ENCODE measurements at places on chromosomes 3 and 15.
A peak's percentile ranks its signal among the peaks of the same experiment; 100 is the strongest.

- no peak for DNase-seq
- no peaks in the 10 kb centered on the region for H3K27me3 ChIP-seq
- H3K27ac ChIP-seq = no peak overlapping the region
- H3K4me1 ChIP-seq = no peaks in the 10 kb centered on the region
- H3K4me3 ChIP-seq = no peak overlapping the region
These were observed 767 bp downstream of the SEMA3F start for GRCh38 chr3:50155891-50156290.

DNA sequence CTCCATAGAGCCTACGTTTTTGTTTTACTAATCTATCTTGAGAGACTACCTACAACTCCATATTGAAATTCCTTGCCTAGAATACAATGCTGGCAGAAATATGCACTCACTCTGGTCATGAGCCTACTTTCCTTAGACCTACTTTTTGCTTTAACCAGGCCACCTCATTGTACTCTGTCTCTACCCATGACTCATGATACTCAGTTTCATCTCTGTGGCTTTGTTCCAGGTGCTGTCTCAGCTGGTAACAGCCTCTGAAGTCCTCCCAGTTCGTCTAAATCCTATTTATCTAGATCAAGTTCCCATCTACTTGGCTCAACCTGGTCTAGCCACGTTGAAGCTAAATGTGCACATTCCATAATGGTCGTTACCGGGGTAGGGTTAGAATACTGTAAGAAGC lies 536.4 kb downstream of the RSL24D1 start:
- peaks cover 2% of the 10 kb centered on the region for H3K4me1 ChIP-seq

DNA sequence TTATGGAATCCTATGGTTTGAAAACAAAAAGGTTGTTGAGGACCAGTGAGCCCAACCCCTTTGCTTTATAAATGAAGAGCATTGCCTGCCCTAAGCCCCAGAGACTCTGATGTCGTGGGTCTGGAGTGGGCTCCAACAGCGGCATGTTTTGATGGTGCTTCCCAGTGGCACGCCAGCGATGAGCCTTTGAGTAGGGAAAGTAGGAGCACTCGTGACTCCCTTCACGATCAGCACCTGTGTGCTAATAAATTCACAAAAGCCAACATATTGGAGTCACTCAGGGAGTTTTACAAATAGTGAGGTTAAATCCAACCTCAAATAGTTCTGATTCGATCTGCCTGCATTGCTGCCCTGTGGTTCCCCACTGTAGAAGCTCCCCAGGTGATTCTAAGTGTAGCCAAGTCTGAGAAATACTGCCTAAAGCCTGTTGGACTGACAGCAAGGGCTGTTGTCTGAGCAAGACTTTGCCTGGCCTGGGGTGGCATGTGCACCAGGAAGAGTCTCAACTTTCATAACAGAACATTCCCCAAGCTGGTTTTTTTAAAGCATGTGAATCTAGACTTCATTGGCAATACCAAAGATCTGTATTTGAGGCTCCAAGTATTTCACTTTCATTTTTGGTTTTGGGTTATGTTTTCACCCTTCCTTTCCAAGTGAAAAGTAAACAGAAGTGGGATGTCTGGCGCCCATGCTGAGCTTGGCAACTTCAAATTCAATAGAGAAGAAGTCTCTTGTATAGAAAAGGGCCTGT lies 9.9 kb downstream of the CCR5 start:
- no peaks in the 10 kb centered on the region for H3K27me3 ChIP-seq
- H3K4me3 ChIP-seq = no peak overlapping the region
- H3K27ac ChIP-seq = no peak overlapping the region
- no peaks in the 10 kb centered on the region for H3K36me3 ChIP-seq
- no peaks in the 10 kb centered on the region for H3K4me1 ChIP-seq

DNA sequence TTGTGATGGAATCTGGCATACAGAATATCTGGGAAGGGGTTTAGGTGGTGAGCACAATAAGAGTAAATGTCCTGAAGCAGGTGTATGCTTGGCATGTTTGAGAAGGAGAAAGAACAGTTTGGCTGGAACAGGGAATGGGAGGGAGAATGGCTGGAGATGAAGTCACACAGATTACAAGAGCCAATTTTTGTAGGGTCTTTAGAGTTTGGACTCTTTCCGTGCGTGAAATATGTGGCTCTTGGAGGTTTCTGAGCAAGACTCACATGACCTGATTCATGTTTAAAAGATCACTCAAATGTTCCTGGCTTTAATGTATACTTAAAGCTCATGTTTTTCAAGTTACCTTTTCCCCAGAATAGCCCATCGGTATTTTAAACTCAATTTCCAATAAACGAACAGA lies 32.8 kb downstream of the SPRED1 start:
- no peaks in the 10 kb centered on the region for H3K27me3 ChIP-seq
- H3K36me3 ChIP-seq = no peaks in the 10 kb centered on the region
- H3K4me3 ChIP-seq = no peak overlapping the region
- H3K4me1 ChIP-seq = no peaks in the 10 kb centered on the region
- no peak for DNase-seq

DNA sequence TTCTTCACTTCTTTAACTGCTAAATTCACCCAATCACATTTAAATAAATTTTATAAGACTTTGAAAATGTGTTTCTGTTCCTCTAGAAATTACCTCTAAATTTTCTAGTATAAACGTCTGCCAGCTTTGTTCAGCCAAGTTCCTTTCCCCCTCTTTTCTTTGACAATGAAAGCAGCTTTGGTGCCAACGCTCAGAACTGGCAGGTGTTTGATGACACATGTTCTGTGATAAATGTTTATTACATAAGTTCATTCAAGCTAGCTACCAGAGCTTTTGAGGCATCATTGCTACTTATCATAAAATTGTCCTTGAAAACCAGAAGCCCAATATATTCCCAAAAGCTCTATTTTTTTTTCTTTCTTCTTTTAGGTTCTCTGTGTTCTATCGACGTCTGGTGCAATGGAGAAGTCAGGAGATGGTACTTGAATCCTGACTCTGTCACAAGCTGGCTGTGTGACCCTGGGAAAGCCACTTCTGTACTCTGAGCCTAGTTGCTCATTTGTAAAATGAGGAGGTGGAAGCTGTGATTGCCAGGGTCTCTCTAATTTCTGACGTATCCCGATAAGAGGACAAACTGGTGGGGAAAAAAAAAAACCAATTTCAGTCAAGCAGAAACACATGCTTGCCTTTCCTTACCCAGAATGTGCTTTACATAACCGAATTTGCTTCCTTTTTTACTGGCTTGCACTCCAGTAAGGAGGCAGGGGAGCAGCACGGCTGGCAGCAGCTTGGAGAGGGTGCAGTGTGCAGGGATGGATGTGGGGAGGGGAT lies 187.1 kb upstream of the LPP start:
- H3K27me3 ChIP-seq = no peaks in the 10 kb centered on the region
- no peaks in the 10 kb centered on the region for H3K4me1 ChIP-seq
- H3K4me3 ChIP-seq = no peak overlapping the region
- no peak overlapping the region for H3K27ac ChIP-seq
- DNase-seq = no peak
- H3K36me3 ChIP-seq = no peaks in the 10 kb centered on the region

DNA sequence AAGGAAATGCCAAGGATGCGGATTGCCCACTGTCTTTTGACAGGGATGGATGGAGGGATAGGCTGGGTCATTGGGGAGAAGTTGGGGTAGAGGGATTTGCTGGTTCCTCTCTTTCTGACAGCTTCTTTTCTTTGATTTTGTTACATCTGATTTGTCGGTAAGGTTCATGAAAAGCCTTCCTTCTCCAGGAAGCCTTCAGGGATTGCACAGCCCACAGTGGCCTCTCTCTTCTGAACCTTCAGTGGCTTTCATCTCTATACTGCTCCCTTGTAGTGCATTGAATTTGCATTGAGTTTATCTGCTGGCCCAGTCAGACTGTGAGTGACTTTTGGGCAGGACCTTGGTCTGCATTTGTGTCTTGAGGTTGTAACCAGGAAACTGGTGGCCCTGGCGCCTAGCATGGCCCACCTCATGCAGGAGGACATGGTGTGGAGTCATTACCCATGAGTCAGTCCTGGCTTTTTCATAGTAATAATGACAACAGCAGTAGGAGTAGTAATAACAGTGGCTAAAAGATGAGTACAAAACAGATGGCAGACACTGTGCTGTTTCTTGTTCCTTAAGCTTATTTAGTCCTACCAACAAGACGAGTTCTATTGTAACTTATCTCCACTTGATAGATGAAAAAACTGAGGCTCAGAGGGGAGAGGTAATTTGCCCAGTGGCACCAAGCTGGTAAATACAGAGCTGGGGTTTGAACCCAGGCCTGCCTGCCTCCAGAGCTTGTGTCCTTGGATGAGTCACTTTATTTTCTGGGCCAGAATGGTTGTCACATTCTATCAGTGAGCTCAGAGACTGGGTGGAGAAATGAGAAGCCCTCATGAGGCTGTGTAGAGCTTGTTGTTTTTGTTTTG lies 28.4 kb downstream of the SMAD6 start:
- H3K4me1 ChIP-seq = no peaks in the 10 kb centered on the region
- H3K27me3 ChIP-seq = no peaks in the 10 kb centered on the region
- no peaks in the 10 kb centered on the region for H3K36me3 ChIP-seq

DNA sequence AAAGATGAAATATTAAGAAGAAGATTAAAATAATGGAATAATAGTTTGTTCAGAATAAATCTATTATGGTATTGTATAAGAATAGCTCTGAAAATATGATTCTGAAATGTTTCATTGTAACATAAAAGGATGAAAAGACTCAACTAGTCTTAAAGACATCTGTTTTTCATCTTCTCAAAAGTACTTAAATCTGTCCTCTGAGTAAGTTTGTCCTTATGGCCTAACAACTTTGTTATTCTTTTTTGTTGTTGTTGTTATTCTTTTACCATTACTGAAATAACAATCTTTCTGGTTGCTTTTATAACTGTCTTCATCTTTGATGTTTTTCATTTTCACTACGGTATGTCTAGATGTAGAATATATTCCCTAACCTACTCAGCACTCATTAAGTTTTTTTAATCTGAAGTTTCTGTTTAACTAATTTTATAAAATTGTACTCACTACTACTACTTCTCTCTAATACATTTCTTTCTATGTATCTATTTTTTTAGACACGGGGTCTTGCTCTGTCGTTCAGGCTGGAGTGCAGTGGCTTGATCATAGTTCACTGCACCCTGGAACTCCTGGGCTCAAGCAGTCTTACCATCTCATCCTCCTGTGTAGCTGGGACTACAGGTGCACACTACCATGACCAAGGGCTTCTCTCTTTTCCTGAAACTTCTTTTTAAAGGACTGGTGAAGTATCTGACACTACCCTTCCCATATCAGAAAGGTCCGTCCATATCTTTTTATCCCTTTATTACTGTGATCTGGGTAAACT lies 240.7 kb downstream of the PCCB start:
- H3K4me3 ChIP-seq = no peak overlapping the region
- H3K4me1 ChIP-seq = no peaks in the 10 kb centered on the region
- no peaks in the 10 kb centered on the region for H3K27me3 ChIP-seq
- no peak for DNase-seq
- peaks cover 2% of the 10 kb centered on the region for H3K36me3 ChIP-seq

DNA sequence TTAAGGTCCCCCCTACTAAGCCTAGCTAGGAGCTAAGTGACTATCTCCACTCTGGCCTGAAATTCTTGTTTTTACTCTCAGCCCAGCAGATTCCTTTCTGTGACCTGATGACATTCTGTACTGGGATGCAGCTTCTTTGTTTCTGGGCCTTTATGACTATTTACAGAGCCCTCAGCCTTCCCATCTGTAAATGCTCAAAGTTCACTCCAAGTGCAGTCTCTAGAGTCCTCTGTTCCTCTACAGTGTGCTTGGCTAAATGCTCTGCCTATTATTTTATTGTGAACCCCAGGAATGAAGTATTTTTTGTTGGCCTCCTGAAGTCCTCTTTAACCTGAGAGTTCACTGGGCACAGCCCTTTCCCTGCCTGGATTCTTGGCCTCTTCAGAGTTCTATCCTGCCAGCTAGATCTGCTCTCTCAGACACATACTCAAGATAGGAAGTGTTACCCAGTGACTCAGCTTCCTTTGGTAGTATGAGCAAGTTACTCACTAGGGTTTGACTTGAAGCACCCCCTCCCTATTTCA lies 278.1 kb upstream of the P2RY1 start:
- H3K4me3 ChIP-seq = no peak overlapping the region
- peak overlapping the region; percentile 28 for H3K27ac ChIP-seq
- no peaks in the 10 kb centered on the region for H3K36me3 ChIP-seq
- DNase-seq = no peak
- H3K27me3 ChIP-seq = no peaks in the 10 kb centered on the region
- peaks cover 19% of the 10 kb centered on the region for H3K4me1 ChIP-seq

- no peak for DNase-seq
- no peaks in the 10 kb centered on the region for H3K36me3 ChIP-seq
- no peak overlapping the region for H3K4me3 ChIP-seq
- no peak overlapping the region for H3K27ac ChIP-seq
- no peaks in the 10 kb centered on the region for H3K27me3 ChIP-seq
These were observed 275.0 kb downstream of the NFKBIZ start for GRCh38 chr3:102124282-102124681.

DNA sequence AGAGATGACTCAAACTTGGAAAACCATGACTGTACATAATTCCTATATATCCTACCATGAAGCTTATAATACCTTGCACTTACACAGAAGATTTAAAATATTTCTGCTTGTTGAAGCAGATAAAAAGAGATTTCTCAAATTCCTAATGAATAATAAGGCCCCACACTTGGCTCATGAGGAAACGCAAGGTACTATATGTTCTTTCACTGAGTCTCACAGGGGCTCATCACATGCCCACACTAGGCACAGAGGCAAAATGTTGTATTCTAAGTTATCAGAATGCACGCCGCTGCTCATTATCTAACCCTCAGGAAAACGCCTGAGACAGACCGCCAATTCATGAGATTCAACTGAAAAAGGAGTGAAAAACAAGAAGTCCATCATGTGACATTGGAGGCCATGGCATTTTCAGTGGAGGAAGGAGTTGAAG lies 5.6 kb downstream of the MYO1E start:
- H3K27ac ChIP-seq = no peak overlapping the region
- DNase-seq = no peak
- H3K27me3 ChIP-seq = no peaks in the 10 kb centered on the region
- no peaks in the 10 kb centered on the region for H3K4me1 ChIP-seq
- no peak overlapping the region for H3K4me3 ChIP-seq

DNA sequence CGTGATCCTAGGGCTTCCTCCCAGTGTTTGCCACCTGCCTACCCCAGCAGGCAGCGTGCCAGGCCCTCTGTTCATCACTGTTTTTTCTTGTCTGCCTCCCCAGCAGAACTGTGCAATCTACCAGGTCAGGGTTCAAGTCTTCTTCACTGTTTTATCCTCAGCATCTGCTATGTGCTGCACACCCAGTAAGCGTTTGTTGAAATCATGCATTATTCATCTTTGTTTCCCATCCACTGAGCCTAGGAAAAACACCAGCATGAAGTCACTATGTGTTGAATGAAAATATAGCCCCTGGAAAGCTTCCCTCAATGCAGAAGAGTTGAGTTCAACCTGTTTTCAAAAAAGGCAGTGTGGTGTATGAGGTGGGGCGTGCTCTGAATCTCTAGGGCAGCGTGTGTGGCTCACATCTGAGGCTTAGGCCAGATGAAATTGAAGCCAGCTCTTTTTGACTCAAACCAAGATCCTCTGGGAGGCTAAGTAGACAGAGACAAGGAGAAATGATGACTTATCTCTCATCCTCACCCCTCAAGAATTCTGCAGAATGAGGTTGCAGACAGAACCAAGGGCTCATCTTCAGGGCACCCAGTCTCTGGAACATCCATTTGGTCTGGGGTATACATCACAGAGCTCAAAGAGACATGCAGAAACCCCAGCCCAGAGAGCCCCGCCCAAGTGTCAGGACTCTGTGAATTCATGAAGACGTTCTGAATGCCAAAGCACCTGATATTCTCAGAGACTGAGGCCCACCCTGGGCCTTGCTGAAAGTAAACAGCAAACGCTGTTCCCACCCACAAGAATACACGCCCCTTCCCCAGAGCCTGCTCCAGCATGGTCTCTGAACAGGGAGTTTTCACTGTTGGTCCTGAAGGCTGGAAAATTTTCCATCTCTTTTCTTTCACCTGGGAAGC lies 5.7 kb upstream of the CAV3 start:
- no peaks in the 10 kb centered on the region for H3K27me3 ChIP-seq
- no peaks in the 10 kb centered on the region for H3K36me3 ChIP-seq
- H3K27ac ChIP-seq = no peak overlapping the region
- H3K4me1 ChIP-seq = no peaks in the 10 kb centered on the region

Data from aorta (tissue), 5 donors.